ENCODE measurements at places on chromosomes 5 and 9.

DNA sequence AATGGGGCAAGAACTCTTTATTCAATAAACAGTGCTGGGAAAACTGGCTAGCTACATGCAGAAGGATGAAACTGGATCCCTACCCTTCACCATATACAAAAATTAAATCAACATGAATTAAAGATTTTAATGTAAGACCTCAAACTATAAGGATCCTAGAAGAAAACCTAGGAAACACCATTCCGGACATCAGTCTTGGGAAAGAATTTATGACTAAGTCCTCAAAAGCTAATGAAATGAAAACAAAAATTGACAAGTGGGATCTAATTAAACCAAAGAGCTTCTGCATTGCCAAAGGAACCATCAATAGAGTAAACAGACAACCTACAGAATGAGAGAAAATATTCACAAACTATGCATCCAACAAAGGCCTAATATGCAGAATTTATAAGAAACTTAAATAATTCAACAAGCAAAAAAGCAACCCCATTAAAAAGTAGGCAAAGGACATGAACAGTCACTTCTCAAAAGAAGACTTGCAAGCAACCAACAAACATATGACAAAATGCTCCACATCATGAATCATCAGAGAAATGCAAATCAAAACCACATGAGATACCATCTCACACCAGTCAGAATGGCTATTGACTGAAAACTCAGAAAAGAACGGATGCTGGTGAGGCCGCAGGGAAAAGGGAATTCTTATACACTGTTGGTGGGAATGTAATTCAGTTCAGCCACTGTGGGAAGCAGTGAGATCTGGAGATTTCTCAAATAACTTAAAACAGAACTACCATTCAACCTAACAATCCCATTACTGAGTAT is 104.3 kb upstream of the MAP3K1 start:
- no peak for DNase-seq

DNA sequence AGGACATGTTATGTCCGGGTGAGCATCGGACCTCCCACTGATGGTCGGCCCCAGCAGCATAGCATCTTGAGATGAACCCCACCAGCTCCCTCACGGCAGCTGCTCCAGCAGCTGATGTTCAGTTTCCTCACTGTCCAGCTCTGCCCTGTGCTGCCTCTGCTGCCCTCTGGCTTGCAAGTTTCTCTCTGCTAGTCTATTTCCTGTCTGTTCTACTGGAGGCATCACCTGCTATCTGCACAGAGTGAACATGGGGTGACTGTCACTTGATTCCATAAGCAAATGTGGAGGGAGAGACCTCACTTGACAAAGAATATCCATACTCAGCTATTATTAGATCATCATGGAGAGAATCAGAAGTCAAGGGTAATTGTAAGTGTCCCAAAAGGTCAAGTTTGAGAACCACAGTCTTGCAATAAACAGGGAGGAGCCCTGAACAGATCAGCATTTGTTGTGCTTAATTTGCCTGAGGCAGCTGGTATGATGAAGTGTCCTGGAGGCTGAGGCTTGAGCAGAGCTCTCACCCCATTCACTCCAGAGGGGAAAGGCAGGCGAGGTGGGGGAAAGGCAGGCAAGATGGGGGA is 702.8 kb downstream of the SEMA5A start:
- DNase-seq: no peak

GRCh38 chr9:114078021-114078780 is at the start of gene AMBP:
AMBP (minus strand) TSS chr9:114078300; CDS start chr9:114078209, 91 bp downstream.
- DNase-seq: no peak

DNA sequence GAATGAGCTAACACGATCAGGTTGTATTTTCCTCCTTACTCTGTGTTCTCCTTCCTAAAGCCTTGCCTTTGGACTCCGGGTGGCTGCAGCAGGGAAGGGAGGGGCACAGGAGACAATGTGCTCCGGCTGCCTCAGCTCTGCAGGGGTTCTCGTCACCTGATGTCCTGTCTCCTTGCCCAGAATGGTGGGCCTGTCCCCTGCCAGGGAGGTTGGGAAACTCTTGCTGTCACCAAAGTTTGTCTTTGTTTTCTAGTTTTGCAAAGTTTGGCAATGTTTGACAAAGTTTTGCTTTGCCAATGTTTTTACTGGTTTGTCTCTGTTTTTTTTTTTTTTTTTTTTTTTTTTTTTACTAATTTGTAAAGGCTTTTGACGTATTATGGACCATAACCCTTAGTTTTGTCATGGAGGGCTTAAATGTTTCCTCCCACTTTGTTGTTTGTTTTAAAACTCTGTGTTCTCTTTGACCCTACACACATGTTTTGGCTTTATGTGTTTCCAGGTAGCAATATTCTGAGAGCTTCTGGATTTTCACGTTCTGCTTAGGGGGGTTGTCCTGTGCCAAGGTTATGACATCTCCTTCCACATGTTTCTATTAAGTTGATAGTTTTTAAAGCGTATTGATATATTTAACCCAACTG is 49.3 kb downstream of the GADD45G start:
- DNase-seq: no peak

- no peak for DNase-seq
Observed at GRCh38 chr9:136342181-136343120, 15.1 kb downstream of the GPSM1 start.

- peak; percentile 35 for DNase-seq
Observed at GRCh38 chr9:17906841-17907778, 328.2 kb downstream of the SH3GL2 start.

- no peak for DNase-seq
Observed at GRCh38 chr5:20224046-20224445, 236.0 kb upstream of the CDH18 start.

- DNase-seq: no peak
Observed at GRCh38 chr9:110140276-110140675, 67.7 kb downstream of the C9orf152 start.

DNA sequence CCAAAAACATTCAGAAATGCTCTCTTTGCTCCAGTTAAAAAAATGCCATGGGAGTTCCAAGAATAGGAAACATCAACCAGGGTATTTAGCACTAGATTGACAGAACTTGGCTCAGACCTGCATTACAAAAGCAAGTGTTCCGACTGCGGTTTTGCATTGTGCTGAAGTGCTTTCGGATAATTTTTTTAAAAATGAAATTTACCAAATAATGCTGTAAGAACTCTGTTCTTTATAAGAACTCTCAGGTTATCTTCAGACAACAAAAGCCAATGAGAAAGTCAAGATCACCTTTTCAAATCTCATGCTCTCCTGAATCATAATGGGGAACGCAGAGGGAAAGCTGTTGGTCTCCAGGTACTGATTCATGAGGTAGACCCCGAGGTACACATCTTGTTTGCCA is 483 bp upstream of the PLPP6 start:
- DNase-seq: no peak

DNA sequence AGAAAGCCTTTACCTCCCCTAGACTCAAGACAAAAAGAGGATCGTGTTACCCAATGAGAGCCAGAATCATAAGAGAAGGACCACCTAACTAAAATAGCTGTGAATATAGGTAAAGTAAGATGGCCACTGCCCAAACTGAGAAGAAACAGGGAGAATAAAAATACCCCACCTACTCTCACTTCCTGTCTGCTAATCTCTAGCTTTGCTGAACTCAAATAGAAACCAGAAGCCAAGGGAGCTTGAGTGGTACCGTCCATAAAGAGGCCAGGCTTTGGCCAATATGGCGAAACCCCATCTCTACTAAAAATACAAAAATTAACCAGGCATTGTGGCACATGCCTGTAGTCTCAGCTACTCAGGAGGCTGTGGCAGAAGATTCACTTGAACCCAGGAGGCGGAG is 123.0 kb upstream of the FST start:
- no peak for DNase-seq

DNA sequence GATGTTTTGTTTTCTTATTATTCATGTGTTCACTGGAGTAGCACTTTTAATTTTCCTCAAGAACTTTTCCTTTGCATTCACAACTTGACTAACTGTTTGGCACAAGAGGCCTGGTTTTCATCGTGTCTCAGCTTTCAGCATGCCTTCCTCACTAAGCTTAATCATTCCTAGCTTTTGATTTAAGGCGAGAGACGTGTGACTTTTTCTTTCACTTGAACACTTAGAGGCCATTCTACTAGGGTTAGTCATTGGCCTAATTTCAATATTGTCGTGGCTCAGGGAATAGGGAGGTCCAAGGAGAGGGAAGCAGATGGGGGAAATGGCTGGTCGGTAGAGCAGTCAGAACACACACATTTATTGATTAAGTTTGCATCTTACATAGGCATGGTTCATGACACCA is 94.0 kb downstream of the ZNF462 start:
- DNase-seq: no peak

- no peak for DNase-seq
Observed at GRCh38 chr9:37622462-37622861, 28.3 kb upstream of the FRMPD1 start.

DNA sequence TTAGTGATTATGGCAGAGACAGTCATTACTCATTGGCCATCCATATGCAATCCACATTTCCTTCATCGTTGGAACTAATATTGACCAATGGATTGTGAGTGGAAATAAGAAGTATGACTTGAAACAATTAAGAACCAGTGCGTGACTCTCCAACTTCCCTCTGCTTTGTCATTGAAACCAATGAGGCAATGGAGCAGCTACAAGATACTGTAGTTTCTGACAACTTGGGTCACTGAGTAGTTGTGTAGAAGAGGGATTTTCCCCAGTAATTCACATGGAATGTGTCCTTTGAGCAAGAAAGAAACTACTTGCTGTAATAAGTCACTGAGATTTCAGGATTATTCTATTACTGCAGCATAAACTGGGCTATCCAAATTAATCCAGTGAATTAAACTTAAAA is 785.3 kb upstream of the RIOK2 start:
- DNase-seq: no peak

DNA sequence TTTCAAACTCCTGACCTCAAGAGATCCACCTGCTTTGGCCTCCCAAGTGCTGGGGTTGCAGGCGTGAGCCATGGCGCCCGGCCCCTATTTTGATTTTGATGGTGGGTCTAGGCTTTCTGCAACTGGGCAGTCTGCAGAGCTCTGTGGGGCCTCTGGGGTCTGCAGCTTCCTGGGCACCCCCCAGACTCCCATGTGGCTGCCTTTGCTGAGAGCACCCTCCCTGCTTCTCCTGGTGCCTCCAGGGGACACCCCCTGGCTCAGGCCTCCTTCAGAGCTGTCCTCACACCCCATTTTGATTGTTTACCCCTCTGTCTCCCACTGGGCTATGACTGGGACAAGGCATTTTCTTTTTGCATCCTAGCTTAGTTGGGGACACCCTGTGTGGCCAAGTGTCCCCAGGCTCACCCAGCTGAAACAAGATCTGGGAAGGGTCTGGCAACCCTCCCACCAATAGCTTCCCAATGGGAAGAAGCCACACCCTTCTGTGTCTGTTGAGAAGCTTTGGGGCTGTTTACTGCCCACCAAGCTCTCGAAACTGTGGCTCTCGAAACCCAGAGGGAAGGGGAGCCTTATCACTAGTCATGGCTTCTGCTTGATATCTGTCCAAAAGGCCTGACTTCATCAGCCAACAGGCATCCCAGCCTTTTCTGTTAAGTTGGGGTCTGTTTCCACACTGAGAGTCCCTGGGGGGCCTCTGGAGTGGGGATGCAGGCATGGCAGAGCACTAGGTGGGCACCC is 204.4 kb upstream of the IER5L start:
- DNase-seq: no peak

DNA sequence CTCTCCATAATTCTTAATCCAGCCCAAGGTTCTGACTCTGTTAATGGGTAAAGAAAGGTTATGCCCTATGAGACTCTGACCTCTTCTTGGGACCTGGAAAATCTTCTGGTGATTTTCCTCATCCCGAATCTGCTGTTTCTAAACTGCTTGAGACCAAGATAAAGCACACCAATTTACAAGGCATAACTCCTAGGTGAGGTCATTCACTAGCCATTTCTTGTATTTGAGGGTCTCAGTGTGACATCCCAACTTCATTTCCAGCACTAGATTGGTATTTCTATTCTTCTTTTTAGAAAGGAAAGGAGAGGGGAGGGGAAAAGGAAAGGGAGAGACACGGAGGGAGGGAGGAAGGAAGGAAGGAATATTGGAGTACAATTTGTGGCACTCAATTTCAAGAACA is 51.6 kb downstream of the SLC1A1 start:
- DNase-seq: no peak

DNA sequence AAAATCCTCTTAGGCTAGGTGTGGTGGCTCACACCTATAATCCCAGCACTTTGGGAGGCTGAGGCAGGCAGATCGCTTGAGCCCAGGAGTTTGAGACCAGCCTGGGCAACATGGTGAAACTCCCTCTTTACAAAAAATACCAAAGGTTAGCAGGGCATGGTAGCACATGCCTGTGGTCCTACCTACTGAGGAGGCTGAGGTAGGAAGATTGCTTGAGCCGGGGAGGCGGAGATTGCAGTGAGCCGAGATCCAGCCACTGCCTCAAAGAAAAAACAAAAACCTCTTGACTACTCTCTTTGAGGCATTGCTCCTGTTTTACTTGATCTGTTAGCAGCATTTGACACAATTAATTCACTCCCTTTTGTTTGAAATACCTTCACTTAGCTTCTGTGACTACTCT is 20.7 kb downstream of the KIF2A start:
- DNase-seq: no peak

GRCh38 chr9:81609782-81610739 is 79.3 kb downstream of the TLE1 start:
- no peak for DNase-seq

GRCh38 chr9:122347348-122348287 is 23.2 kb upstream of the PTGS1 start:
- DNase-seq: no peak

GRCh38 chr9:70402213-70402612 is 12.2 kb downstream of the KLF9 start:
- no peak for DNase-seq

DNA sequence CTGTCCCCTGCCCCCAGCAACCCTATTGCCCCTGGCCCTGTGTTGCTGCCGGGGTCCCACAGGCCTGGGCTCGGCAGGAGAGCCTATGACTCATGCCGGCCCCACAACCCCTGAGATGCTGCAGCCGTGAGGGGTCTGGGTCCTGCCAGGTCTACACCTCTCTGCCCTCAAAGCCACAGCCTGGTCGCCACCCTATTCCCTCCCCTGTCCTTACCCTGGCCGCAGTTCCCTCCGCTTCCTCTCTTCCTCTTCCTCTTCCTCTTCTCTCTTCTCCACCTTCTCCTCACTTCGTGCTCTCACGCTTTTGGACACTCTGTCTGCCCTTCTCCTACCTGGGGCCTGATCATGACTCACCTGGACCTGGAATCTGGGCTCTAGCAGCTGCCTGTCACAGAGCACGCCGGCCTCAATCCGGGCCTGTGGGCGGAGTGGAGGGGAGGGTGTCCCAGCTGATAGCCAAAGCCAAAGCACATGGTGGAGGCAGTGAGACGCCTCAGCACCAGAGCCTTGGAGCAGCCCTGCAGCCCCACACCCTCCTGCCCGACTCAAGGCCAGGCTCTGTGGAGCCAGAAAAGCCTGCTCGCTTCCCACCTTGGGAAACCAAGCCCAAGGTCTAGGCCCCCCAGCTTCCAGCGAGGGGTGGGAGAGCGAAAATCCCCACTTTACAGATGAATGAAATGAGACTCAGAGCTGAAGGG is 26.8 kb upstream of the CSF1R start:
- DNase-seq: no peak

DNA sequence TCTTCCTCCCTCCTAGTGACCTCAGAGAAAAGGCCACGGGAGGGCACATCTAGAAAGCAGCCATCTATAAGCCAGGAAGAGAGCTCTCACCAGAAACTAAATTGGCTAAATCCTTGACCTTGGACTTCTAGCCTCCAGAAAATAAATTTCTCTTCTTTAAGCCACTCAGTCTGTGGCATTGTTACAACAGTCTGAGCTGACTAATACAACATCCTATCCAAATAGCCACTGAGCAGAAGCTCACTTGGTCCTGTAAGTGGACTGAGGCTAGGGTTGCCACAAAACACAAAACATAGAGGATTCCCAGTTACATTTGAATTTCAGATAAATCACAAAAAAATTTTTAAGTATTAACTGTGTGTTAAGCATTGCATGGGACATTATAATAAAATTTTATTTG is 383.4 kb downstream of the MLLT3 start:
- DNase-seq: no peak
